ENCODE measurements at places on chromosomes 2 and 18. TPM values are rescaled to one million over a fixed set of nuclear protein-coding genes. Genes with fewer than 3 reads are reported as not detected.

DNA sequence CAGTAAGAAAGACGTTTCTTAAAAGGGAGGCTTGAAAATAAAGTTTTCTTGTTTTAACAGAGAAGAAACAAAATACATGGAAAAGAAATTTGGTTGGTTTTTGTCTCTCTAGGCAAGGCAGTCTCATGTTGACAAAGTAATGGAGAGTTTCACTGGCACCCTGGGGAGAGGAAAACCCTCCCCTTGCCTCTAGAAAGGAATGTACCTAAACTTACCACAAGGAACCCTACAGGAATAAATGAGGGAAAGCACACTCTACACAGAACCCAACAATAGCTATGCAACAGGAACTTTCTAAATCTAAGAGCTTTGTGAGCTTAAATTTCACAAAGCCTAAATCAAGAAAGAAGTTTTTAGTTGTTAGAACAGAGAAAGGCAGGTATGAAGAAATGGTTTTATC, 37.0 kb downstream of the FIGN start:
- DNase-seq: no peak

DNA sequence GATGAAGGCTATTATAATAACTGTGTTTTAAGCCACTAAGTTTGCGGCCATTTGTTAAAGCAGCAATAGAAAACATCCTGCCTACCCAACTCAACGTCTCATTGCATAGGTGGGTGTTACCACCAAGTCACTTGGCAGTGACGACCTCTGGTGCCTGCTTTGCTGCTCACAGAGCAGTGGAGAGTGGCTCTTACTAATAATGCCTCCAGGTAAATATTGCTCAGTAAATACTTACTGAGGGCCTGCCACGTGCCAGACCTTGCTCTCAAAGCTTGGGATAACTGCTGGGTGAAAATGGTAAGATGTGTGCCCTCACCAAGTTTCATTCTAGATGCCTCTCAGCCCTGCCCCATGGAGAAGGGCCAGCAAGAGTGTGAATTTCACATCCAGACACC, 27.7 kb downstream of the ITGA6 start:
- no peak for DNase-seq

GRCh38 chr18:74946646-74947375, 262.1 kb downstream of the PTGR3 start:
- no peak for DNase-seq

GRCh38 chr2:109171444-109172334, 42.7 kb downstream of the SH3RF3 start:
- peak; percentile 25 for DNase-seq

The ASXL3 gene
- 16.8 TPM for total RNA-seq

Data from urinary bladder (tissue), 4 donors.